ENCODE measurements at places on chromosomes 6 and 20.

DNA sequence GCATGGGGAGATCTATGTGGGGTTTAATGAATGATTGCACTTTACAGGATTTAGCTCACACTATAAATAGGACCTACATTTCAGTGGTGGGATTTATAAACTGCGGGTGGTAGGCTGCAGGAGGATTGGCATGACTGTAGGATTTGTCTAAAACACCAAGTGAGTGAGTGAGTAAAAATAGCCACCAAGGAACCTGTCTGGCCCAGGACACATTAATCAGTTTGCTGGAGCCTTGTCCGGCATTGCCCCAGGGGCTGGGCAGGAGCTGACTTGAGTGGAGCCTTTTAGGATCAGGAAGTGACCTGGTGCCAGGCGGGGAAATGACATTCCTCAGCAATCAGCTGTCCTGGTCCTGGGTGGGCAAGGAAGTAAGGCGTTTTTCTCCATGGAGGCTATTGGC is 278.7 kb upstream of the PRND start:
- no peak for DNase-seq

DNA sequence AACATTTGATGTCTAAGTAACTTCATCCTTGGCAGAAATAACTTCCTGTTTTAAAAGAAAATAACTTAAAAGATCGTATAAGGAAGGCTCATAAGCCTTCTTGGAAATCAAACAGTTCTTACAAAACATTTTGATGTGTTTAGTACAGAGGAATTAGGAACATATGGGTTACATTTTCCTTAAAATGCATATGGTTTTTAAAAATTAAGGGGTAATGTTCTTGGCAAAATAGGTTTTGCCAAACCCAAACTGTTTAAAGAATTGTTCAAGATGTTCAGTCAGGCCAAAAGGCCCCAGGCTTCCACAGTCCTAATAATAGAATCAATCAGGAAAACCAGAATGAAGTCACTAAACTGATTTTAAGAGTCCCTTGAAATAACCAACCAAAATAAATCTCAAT is 142.7 kb upstream of the SLC35B3 start:
- no peak for DNase-seq

GRCh38 chr20:48751871-48752270 is 75.9 kb downstream of the PREX1 start:
- DNase-seq: no peak

DNA sequence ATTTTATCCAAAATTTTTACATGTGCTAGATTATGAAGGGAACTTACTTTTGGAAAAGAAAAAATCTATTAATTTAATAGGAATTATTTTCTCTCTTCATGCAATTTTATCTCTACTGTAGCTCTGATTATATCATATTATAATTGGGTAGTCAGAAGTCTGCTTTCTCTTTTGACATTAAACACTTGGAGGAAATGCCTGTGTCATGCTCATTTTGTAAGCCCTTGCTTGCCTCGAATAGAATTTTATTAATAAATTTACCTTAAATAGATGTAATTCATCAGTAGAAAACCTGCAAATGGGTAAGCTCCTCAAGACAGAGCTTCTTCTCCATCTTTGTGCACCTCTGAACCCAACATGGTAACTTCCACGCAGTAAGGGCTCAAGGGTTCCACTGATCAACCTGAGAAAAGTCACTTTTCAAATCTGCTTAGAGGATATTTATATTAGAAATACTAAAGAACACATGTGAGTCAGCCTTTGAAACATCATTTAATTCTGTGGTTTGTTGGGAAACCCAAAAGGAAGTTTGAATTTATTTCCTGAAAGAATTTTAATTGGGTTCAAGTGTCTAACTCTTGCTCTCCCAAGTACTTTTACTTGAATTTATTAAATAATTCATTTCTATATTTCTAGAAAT is 266.0 kb downstream of the ALDH8A1 start:
- DNase-seq: no peak

- no peak for DNase-seq
Observed at GRCh38 chr6:55108134-55109130, 65.9 kb upstream of the HCRTR2 start.
